ENCODE measurements at places on chromosomes 2 and 18. TPM values are rescaled to one million over a fixed set of nuclear protein-coding genes. Genes with fewer than 3 reads are reported as not detected.

Gene ASAP2
- 7.3 TPM for total RNA-seq

DNA sequence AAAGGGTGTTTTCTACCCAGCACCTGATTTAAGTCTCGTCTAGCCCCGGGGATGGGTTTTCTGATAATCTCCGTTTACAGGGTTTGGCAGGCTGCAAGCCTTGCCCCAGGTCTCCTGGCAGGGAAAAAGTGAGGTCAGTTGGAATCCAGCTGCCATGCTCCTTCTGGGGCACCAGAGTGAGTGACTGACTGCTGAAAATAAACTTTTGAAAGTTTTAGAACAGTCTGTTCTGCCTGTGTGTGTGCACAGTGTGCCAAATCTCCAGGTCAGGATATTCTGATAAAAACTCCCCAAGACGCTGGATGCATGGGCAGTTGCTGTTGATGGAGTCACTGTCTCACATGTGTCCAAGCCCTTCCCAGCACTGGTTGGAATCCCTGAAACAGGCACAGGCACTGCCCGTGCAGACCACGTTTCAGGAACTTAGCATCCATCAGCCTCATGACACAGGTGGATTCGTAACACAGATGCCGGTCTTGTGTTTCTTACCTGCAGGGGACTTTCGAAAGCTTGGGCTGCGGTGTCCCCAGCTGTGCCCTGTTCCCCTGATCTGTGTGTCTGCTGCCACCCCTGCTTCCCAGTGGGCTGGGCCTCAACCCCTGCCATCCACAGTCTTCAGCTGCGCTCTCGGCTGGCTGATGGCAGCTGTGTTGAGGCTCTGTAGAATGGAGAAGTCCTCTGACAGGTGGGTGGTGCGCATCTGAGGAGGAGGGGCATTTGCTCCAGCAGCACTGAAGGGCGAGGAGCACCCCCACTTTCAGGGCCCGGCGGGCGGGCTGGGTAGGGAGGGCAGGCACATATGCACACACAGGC lies 65.0 kb downstream of the SH3RF3 start:
- no peaks in the 10 kb centered on the region for H3K4me1 ChIP-seq
- no peak for DNase-seq
- H3K4me3 ChIP-seq = no peak overlapping the region
- H3K36me3 ChIP-seq = no peaks in the 10 kb centered on the region
- no peak overlapping the region for H3K27ac ChIP-seq
- H3K27me3 ChIP-seq = no peaks in the 10 kb centered on the region

- H3K36me3 ChIP-seq = no peaks in the 10 kb centered on the region
- no peaks in the 10 kb centered on the region for H3K4me1 ChIP-seq
- no peak overlapping the region for H3K27ac ChIP-seq
- H3K27me3 ChIP-seq = no peaks in the 10 kb centered on the region
- H3K4me3 ChIP-seq = no peak overlapping the region
- no peak for DNase-seq
Measured at GRCh38 chr2:198873503-198874471, 584.0 kb downstream of the SATB2 start.

- no peaks in the 10 kb centered on the region for H3K36me3 ChIP-seq
- peaks cover 44% of the 10 kb centered on the region for H3K4me1 ChIP-seq
- H3K27ac ChIP-seq = no peak overlapping the region
- no peak overlapping the region for H3K4me3 ChIP-seq
- H3K27me3 ChIP-seq = no peaks in the 10 kb centered on the region
Measured at GRCh38 chr18:50080316-50080715, 114.6 kb downstream of the MYO5B start.

GRCh38 chr18:54561706-54562267 lies 29.3 kb upstream of the DYNAP start:
- no peak overlapping the region for H3K27ac ChIP-seq
- H3K4me1 ChIP-seq = no peaks in the 10 kb centered on the region
- DNase-seq = no peak
- no peaks in the 10 kb centered on the region for H3K36me3 ChIP-seq
- H3K27me3 ChIP-seq = no peaks in the 10 kb centered on the region
- H3K4me3 ChIP-seq = no peak overlapping the region

DNA sequence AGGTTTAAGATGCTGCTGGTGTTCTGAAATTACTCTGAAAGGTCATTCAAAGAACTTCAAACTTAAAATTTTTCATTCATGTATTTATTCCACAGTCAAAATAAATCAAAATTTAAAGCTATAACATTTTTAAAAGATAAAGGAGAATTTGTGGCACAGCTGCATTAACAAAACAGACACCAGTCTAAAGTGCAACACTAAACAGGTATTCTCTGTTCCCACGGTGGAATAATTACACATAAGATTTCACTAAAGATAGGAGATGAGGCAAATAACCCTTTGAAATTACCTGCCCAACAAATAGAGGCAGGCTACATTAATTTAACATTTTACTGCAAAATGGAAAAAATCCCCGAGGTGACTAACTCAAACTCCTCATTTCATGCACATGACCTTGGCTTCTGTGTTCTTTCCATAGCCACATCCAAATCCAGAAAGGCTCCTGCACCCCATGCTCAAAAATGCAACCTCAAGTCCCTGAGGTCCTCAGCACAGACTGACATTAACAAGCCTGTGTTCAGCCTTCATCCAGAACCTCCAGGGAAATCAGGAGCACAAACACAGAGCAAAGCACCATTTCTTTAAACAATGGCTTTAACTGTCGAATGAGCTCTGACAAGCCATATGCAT lies 10.5 kb downstream of the COX7A2L start:
- no peak overlapping the region for H3K27ac ChIP-seq
- H3K4me1 ChIP-seq = peaks cover 47% of the 10 kb centered on the region
- no peak for DNase-seq
- H3K27me3 ChIP-seq = no peaks in the 10 kb centered on the region

GRCh38 chr2:83784947-83785346 lies 674.1 kb downstream of the SUCLG1 start:
- no peaks in the 10 kb centered on the region for H3K4me1 ChIP-seq
- H3K27ac ChIP-seq = no peak overlapping the region
- no peak overlapping the region for H3K4me3 ChIP-seq
- no peak for DNase-seq
- H3K27me3 ChIP-seq = no peaks in the 10 kb centered on the region

DNA sequence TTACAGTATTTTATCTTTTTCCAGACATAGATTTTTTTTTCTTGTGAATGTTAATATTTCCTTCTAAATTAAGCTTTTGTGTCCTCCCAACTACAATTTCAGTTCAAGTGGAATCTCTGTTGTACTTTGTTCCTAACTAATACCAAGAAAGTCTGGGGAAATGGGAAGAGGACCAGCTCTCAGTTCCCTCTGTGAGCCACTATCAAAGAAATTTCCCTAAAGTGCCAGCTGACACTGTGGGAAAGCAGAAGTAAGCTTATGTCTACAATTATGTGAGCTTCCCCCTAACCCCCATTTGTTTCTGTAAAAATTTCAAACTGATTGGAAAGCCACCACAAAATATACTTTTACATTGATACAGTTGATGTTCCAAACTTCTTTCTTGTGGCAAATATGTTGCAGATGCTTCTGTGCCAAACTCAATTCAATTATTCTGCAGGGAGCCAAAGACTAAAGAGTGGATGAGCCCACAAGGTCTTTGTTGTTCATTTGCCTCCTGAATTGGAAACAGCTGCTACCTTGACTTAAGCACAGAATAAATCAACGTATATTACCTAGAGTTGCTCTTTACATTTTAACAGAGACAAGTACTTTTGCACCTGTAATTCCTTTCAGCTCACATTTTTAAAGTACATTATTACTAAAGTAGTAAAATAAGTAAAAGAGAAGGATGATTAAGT lies 306.6 kb downstream of the PTH2R start:
- H3K4me1 ChIP-seq = no peaks in the 10 kb centered on the region
- DNase-seq = no peak
- no peaks in the 10 kb centered on the region for H3K36me3 ChIP-seq
- H3K27me3 ChIP-seq = no peaks in the 10 kb centered on the region

GRCh38 chr18:35041815-35042387 lies 688 bp downstream of the MAPRE2 start:
- H3K4me3 ChIP-seq = peak overlapping the region; percentile 83
- no peak for DNase-seq
- H3K4me1 ChIP-seq = peaks cover 56% of the 10 kb centered on the region
- no peaks in the 10 kb centered on the region for H3K36me3 ChIP-seq
- H3K27me3 ChIP-seq = no peaks in the 10 kb centered on the region
- peak overlapping the region; percentile 71 for H3K27ac ChIP-seq

DNA sequence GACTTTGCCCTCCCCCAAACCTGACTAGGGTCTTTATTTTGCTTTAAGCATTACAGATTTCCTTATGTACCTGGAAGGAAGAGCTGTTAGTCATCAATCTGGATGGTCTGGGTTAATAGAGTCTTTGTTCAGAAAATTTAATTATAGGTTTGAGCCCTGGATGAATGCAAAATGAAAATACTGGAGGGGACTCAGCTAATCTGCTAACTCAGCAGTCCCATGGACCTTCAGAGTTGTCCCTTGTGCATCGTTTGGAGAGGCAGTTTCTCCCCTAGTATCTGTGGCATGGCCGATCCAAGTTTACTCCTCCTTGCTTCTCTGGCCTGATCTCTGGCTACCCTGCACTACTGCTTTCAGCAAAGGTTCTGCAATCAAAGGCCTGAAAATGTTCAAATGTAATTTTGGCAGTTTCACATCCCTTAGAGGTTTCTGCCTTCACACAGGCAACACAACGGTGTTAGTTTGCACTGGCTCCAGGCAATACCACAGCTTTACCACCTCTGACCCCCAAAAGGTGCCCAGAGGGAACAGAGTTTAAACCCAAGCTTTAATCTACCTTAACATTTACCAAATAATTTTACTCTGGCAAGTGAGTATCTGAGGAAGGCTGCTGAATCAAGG lies 134.3 kb downstream of the THADA start:
- H3K4me1 ChIP-seq = peaks cover 84% of the 10 kb centered on the region
- no peaks in the 10 kb centered on the region for H3K36me3 ChIP-seq
- no peak overlapping the region for H3K27ac ChIP-seq
- no peak overlapping the region for H3K4me3 ChIP-seq
- H3K27me3 ChIP-seq = no peaks in the 10 kb centered on the region
- no peak for DNase-seq

- H3K4me3 ChIP-seq = no peak overlapping the region
- no peaks in the 10 kb centered on the region for H3K27me3 ChIP-seq
- H3K4me1 ChIP-seq = peaks cover 14% of the 10 kb centered on the region
Measured at GRCh38 chr2:238084761-238085160, 15.4 kb upstream of the ESPNL start.

DNA sequence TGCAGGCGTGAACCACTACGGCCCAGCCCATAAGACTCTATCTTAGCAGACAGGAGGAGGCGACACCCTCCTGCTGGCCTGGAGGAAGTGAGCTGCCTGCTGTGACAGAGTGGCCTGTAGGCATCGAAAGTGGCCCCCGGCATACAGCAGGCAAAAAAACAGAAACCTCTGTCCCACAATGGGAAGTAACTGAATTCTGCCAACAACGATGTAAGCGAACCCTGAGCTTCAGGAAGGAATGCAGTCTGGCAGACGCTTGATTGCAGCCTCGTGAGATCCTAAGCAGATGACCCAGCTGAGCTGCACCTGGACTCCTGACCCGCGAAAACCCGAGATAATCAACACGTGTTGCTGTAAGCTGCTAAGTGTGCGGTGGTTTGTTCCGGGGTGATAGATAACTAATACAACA lies 13.6 kb downstream of the MRO start:
- H3K4me1 ChIP-seq = peaks cover 21% of the 10 kb centered on the region
- H3K27me3 ChIP-seq = 0 out of 3 replicates have a peak, but pooled peaks cover 5% of the 10 kb centered on the region
- no peaks in the 10 kb centered on the region for H3K36me3 ChIP-seq
- no peak overlapping the region for H3K4me3 ChIP-seq
- H3K27ac ChIP-seq = no peak overlapping the region

GRCh38 chr2:64342195-64343099 lies 111.5 kb upstream of the LGALSL start:
- H3K27me3 ChIP-seq = peaks cover 21% of the 10 kb centered on the region
- H3K36me3 ChIP-seq = no peaks in the 10 kb centered on the region
- H3K27ac ChIP-seq = no peak overlapping the region
- DNase-seq = no peak
- H3K4me3 ChIP-seq = no peak overlapping the region
- H3K4me1 ChIP-seq = no peaks in the 10 kb centered on the region

Gene PSMA8
- not detected for total RNA-seq

Gene C2orf15
- total RNA-seq = 12.2 TPM

Gene MYO5B
- total RNA-seq = 24.0 TPM

Gene DRC1
- total RNA-seq = 0.07 TPM

GRCh38 chr2:165016772-165017411 lies 61.6 kb upstream of the SLC38A11 start:
- H3K27ac ChIP-seq = no peak overlapping the region
- H3K4me1 ChIP-seq = 0 out of 2 replicates have a peak, but pooled peaks cover 8% of the 10 kb centered on the region
- no peaks in the 10 kb centered on the region for H3K27me3 ChIP-seq
- no peaks in the 10 kb centered on the region for H3K36me3 ChIP-seq
- peak; percentile 48 for DNase-seq

DNA sequence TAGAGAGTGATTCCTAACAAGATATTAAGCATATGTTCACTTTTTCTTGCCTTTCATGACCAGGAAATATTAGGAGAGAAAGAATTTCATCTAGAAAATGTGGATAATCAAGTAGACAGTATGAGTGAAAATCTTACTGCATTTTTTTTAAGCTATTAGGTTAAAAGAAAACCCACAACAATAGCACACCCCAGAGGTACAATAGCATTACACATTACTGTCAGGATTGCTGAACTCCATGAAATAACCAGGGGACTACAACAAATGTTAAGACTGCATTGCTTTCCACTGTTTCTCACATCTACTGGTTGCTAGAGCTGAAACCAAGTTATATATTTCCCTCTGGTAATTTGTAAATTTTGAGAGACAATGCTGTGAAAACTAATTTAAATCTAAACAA lies 33.7 kb downstream of the KLF7 start:
- no peak overlapping the region for H3K4me3 ChIP-seq
- no peaks in the 10 kb centered on the region for H3K27me3 ChIP-seq
- H3K36me3 ChIP-seq = no peaks in the 10 kb centered on the region

- H3K27ac ChIP-seq = peak overlapping the region; percentile 82
- peak overlapping the region; percentile 99 for H3K4me3 ChIP-seq
- peaks cover 42% of the 10 kb centered on the region for H3K4me1 ChIP-seq
- no peaks in the 10 kb centered on the region for H3K36me3 ChIP-seq
- no peaks in the 10 kb centered on the region for H3K27me3 ChIP-seq
Measured at GRCh38 chr2:222861411-222862105, 722 bp downstream of the ACSL3 start.

DNA sequence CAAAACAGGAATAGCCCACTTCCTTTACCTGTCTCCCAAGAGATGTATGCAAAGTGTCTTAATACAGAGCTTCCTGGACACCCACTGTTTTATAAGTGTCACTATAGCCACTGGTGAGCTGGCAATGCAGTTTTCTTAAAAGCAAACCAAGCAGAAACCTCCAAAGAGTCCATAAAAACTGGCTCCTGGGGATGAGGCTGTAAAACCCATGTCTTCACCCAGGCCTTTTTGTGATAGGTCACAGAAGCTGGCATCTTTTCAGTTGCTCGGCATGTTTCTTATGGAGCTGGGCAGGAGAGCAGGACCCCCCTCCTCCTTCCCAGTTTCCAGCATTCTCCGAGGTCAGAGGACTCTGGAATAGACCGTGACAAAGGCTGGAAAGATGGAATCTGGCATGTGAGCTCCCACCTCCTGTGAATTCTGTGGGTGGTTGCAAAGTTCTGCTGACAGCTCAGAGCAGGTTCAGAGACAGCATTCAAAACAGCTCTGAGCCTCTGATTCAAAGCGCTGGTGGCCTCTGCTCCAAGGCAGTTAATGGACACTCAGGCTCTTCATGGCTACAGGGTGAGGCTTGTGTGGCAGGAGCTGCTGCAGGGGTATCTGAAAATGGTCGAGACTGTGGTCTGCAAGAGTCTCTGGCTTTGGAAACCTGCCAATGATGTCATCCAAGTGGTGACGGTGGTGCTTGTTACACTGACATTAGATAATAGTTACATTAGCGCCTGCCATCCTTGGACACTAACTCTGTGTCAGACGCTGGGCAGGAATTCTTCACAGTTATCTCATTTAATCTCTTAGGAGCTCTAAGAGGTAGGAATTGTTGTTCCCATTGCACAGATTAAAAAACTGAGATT lies 283.4 kb downstream of the CLIP4 start:
- H3K27ac ChIP-seq = no peak overlapping the region
- no peak overlapping the region for H3K4me3 ChIP-seq
- H3K36me3 ChIP-seq = no peaks in the 10 kb centered on the region
- no peak for DNase-seq
- peaks cover 16% of the 10 kb centered on the region for H3K27me3 ChIP-seq

Gene UGP2
- total RNA-seq = 210 TPM
